Fibroblast of skin of right quadriceps (primary cell): ENCODE measurements at places on chromosomes 1 and 21.

GRCh38 chr1:107867897-107868296 is 97.1 kb downstream of the VAV3 start:
- no peak for DNase-seq

DNA sequence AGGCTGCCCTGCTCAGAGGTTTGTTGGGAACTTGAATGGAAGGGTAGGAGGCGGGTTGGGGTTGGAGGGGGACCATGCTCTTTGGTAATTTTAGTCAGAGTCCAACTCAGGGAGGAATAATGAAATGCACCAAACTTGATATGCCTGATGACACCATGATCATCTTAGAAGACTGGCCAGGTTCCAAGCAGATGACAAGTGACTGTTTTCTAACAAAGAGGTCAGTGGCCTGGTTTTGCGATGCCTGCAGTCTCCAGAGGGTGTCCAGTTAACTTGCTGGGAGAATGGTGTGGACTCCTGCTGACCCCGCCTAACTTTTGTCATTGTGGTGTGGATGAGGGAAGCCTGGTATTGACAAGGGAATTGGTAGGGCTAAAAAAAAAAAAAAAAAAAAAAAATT is 12.4 kb downstream of the VANGL1 start:
- no peak for DNase-seq

DNA sequence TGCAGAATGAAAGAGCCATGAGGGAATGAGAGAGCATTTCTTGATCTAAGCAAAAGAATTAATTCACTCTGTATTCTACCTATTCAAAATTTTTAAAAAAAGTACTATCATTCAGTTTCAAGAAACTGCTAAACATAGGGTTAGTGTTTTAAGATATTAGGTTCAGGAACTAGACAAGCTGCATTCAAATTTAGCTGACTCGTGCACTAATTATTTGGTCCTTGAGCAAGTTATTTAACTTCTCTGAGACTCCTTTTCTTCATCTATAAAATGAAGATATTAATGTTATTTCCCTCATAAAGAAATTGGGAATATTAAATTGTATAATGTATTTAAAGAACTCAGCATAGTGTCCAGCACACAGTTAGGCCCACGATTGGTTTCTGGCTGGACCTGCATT is 75.0 kb upstream of the USH2A start:
- DNase-seq = no peak

DNA sequence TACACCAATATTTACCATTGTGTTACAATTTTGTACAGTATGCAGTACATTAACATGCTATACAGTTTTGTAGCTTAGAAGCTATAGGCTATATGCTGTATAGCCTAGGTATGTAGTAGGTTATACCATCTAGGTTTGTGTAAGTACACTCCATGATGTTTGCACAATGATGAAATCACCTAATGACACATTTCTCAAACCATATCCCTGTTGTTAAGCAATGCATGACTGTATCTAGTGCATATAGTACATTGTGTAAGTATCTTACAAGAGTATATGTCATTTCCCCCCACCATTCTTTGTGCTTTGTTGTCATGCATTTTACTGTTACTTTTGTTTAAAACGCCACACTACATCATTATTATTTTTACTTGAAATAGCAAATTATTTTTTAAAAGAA is 65.7 kb upstream of the RNF11 start:
- DNase-seq = peak; percentile 9

DNA sequence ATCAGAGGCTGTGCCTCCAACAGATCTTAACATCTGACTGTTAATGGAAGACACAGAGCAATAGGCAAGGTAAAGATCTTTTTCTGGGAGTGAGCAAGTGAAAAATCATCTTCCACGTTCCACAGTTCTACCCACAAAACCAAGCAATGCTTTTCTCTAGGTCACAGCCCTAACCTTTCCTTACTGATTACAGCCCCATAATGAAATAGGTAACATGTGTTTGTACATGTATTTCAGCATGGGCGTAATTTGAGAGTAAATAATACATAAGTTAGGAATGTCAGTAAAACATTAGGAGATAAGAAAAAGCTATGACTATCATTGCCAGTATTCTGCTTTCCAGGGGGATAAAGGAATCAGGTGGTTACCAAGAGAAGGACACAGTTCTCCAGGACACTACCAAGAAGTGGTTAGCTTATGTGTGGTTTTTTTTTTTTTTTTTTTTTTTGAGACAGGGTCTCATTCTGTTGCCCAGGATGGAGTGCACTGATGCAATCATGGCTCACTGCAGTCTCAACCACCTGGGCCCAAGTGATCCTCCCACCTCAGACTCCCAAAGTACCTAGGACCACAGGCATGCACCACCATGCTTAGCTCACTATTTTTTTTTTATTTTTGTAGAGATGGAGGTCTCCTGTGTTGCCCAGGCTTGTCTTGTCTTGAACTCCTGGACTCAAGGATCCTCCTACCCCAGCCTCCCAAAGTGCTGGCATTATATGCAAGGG is 72.0 kb downstream of the DAP3 start:
- no peak for DNase-seq

GRCh38 chr1:77446841-77447555 is 165.2 kb downstream of the AK5 start:
- peak; percentile 58 for DNase-seq
